AG04449 (cell line): ENCODE measurements at places on chromosomes 12 and 14.

DNA sequence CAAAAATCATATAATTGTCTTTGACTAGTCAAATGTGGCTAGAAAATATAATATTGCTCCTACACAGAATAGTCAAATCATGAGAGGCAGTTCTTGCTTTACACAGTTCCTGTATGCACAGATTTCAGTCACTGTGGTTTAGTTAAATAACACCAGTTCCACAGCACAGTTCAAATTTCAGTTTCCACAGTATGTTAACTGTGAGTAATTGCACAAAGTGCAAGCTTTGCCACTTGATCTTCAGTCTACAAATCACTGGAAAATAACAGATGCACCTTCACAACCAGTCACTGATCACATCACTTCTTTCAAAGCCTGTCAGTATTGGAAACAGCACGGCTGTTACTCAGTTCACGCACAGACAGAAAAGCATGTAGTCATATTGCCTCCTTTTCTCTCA, 38.7 kb downstream of the KCNH5 start:
- DNase-seq, result no peak

DNA sequence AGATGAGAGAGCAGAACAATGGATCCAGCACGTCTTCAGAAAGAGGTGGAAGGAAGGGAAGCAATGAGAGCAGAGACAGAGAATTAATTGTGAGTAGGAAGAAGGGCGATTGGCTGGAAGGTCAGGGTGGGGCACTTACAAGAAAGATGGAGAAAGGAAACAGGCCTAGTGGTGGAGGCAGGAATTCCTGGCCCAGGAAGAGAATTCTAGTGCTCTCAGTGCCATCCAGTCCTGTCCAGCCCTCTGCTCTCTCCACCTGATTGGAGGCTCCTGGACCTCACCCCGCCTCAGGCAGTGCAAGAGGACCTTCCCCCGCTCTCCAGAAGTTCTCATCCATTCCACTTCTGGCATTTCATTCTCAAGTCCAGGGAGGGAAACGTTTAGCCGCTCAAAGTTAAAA, 43.0 kb downstream of the NGB start:
- DNase-seq, result no peak

GRCh38 chr14:92922883-92923743, at the start of gene CHGA:
Gene CHGA (plus strand): TSS chr14:92923150. CDS start chr14:92923360, 210 bp downstream.
- no peak for DNase-seq

DNA sequence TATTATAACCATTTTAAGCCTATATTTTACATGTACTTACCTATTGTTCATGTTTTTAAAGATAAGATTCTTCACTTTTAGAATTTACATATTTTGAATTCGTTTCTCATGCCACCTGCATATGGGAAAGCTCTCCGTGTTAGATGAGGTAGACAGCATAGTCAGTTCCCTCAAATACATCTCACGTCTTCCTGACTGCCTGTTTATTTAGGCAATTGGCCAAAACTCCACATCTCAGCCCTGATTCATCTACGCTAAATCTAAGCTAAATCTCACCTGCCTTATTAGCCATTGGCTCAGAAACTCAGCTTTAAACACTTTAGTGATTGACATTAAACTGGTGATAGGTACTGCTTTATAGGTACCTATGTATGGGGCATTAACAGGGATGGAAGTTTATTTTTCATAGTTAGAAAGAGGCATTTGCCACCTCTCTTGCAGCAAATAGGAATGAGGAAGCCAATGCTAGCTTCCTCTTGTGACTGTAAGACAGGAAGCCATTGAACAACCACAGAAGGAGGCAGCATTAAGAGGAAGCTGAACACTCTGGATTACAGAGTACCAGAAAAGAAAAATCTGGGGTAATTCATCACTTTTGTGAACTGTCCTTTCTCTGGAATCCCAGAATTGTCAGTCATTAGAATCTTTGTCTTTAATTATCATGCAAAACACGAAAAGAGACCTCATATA, 111.9 kb downstream of the LRFN5 start:
- DNase-seq, result no peak

DNA sequence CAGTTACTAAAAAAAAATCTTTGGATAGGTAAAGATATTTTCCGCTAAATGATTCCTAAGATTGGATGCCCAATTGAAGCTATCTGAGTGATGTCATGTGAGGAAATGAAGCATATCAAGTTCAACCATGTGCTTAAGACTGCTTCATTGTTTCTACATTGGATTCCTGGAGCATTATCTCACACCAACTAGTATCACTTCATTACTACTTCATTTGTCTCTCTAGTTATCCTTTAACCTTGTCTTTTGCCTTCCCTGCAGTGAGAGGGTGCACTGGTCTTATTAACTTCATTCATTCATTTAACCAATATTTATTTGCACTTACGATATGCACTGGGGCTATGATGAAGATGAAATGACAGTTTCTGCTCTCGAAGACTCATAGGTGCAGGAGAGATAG, 198.1 kb downstream of the SLC38A4 start:
- DNase-seq, result no peak

DNA sequence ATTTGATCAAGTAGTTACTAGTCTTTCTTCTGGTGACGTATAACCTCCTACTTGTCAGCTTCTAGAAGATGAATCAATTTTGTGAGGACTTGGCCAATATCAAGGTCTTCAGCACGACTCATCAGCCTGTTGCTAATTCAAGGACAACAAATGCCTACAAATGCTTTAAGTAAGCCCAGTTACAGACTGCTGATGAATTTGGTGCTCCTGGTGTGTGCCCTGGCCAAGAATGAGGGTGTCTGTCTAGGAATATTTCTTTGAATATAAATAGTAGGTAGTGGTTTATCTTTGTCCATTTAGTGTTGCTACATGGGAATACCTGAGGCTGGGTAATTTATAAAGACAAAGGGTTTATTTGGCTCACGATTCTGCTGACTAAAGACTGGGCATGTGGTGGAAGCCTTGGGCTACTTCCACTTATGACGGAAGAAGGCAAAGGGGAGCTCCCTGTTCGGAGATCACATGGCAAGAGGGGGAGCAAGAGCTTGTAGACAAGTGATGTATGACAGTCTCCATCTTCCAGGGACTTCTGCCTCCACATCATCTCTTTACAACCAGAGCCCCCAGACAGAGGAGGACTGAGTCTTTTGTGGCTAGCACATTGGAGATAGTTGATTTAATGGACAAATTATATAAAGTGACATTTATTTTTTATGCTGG, 180.2 kb downstream of the CRADD start:
- DNase-seq, result peak; percentile 41

DNA sequence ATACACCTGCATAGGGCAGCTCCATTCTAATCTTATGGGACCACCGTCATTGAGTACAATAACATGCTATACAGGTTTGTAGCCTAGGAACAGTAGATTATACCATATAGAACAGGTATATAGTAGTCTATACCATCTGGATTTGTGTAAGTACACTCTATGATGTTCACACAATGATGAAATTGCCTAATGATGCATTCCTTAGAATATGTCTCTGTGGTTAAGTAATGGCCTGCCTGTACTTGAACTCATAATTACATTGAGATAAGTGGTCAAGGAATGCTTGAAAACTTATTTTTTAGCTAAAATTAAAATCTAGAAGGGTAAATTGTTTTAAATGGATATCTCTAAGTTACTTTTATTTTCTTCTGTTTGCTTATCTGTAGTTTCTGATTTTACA, 152.7 kb downstream of the SRGAP1 start:
- no peak for DNase-seq

DNA sequence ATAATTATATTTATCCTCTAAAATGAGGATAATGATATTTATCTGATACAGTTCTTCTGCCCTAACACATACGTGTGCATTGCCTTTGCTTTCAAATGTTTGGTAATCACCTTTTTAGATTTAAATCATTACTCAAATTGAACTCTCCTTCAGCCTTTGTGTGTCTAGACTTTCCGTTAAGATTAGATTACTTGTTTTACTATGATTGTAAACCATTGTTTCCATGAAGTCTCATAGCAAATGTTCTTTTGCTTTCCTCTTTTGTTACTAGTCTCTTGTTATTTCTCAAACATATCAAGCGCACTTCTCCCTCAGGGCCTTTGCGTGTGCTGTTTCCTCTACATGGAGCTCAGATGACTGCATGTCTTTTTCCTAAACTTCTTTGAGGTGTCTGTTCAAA, 63.7 kb downstream of the ETV6 start:
- DNase-seq, result no peak

DNA sequence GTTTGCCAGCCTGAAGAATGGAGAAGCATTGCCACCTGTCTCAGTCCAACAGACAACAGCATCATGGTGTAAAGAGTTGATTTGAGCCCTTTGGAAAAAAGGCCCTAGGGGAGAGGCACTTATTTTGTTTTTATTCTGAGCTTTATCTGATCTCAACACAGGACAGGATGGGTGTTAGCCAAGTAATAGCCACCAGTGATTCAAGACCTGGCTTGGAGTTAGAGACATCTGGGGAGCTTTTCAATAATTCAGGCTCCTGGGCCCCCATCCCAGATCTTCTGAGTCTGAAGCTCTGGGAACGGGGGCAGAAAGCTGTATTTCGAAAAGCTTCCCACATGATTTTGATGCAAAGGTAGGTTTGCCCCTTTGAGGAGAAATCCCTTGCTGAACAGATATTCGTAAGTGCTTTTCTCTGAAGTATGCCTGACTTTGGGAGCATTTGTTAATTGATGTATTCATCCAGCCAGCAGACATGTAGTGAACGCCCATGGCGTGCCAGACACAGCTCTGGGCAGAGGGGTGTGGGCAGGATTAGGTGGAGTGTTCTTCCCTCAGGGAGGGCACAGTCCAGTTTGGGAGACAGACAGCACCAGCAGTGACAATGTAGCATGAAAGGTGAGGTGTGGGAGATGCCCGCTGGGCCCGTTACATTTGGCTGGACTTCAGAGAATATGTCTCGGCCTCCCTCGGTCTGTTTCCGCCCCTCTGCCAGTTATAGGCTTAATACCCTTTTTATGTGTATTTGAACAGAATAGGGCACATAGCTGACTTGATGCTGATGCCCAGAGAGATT, 72.5 kb downstream of the TSPAN9 start:
- DNase-seq, result no peak

- no peak for DNase-seq
Observed at GRCh38 chr12:1948883-1949282, 30.4 kb upstream of the CACNA2D4 start.

GRCh38 chr12:51470116-51470515, 45.5 kb downstream of the SLC4A8 start:
- DNase-seq, result no peak

DNA sequence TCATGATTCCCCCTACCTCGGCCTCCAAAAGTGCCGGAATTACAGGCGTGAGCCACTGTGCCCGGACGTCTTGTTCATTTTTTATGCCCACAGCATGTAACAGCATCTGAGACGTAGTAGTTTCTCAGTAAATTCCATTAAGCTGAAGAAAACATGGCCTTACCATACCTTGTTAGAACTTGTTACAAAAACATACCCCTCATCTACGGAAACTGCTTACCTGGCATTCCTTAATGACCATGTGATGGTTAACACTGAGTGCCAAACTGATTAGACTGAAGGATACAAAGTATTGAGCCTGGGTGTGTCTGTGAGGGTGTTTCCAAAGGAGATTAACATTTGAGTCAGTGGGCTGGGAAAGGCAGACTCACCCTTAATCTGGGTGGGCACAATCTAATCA, 186.8 kb downstream of the CEP128 start:
- no peak for DNase-seq

GRCh38 chr12:87439990-87440827, 589.0 kb downstream of the C12orf50 start:
- peak; percentile 71 for DNase-seq

DNA sequence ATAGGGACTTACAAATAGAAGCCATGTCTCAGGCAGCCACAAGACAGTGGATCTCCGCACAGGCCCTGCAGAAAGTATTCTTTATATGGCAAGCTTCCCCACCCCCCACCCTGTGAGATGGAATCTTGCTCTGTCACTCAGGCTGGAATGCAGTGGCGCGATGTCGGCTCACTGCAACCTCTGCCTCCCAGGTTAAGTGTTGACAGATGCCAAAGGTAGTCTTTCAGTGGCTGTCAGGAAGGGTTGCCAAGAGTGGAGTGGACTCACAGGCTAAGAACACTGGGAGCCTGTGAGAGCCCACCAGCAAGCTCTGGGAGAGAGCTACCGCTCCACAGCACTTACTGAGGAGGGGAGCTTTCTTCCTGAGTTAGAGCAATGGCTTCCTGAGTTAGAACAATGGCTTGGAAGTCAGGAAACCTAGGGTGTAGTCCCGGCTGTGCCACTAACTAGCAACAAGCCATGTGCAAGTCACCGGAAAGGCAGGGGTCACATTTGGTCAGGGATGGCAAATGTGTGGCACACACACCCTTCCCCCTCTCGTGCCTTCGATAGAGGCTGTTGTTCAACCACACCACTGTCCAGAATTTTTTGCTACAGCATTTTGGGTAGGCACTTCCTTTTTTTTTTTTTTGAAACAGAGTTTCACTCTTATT, 2.6 kb downstream of the RNASE1 start:
- DNase-seq, result no peak

- no peak for DNase-seq
Observed at GRCh38 chr12:66776974-66777373, 98.1 kb upstream of the GRIP1 start.

DNA sequence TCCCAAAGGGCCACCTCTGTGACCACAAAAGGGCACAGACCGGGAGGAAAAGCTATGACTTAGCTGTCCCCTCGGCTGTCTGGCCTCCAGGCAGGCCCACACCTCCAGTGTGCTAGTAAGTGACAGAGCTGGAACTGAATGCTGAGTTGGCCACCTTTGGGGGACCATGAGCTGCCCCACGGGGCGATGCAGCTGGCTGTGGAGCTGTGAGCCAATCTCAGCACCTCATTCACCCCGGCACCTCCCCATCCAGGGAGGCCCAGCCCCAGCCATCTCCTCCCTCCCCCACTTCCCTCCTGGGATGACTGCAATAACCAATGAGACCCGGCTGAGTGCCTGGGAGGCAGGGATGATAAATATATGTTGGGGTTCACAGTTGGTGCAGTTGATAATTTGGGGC, 12.2 kb upstream of the TESC start:
- no peak for DNase-seq

DNA sequence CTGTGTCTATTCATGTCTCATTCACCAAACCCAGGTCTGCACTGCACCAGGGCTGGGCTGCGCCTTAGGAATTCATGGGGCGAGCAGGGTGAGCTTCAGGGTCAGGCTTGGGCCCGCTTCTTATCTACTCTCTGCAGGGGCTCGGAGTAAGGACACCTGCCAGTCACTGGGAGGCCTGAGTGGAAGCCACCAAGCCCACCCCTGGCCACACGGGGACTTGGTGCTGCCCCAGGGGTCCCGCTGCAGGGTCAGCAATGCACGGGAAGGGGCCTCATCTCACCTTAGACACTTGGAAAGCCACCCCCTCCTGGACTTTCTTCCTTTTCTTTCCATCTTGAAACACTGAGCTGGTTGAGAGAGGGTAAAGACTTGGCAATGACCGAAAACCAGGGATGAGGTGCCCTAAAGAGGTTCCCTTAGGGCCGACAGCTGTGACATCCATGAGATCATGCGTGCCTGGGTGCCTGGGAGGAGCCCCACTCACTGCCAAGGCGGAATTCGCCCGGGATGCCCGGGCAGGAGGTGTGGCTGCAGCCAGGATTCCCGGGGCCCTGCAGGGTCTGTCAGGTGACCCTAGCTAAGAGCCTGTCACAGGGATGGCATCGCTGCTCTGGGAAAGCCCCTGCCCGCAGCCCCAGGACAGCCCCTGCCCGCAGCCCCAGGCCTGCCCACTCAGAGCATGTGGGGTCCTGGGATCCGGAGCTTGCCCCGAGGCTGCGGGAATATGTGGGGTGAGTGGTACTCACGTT, 45.5 kb upstream of the EML1 start:
- no peak for DNase-seq
